Cardiac muscle cell (in vitro differentiated cells and primary cell): ENCODE measurements at places on chromosomes 16 and 17. TPM values are rescaled to one million over a fixed set of nuclear protein-coding genes. Genes with fewer than 3 reads are reported as not detected.

C16orf96 gene
- 1.9 and 3.6 TPM in 2 replicates for total RNA-seq

- no peaks in the 10 kb centered on the region for H3K4me1 ChIP-seq
- no peak overlapping the region for H3K4me3 ChIP-seq
- no peak for DNase-seq
- H3K36me3 ChIP-seq = peaks cover 14% of the 10 kb centered on the region
- no peaks in the 10 kb centered on the region for H3K27me3 ChIP-seq
Observed at GRCh38 chr16:57175896-57176295, 9.9 kb downstream of the PSME3IP1 start.

DNA sequence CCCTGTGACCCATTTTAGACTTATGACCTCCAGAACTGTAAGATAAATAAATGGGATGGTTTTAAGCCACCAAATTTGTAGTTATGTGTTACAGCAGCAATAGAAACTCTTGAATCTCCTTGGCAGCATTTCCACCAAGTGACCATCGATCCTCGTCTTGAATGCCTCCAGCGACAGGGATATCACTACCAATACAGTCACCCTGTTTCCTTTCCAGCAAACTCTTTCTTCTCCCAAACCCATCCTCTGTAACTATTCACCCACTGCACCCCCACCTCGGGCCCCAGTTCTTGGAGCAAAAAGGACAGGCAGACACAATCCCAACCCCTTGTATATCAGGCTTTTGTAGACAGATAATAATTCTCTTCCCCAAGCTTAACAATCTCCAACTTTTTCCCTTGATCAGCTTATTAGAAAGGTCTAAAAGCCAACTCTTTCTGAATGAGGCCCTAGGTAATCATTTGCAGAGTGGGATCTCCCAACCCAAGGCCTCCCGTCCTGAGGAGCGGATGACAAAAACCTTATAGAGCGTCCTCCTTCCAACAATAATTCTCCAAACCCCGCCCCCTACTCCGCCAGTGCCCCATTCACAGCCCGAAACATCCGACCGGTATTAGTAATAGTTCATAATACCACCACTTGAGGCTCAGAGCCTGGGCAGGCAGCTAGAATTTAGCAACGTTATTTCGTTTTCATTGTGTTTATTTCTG lies 14.7 kb upstream of the PLLP start:
- H3K4me1 ChIP-seq = no peaks in the 10 kb centered on the region
- H3K36me3 ChIP-seq = no peaks in the 10 kb centered on the region
- H3K27me3 ChIP-seq = no peaks in the 10 kb centered on the region
- DNase-seq = no peak
- H3K27ac ChIP-seq = peak overlapping the region; percentile 78

DNA sequence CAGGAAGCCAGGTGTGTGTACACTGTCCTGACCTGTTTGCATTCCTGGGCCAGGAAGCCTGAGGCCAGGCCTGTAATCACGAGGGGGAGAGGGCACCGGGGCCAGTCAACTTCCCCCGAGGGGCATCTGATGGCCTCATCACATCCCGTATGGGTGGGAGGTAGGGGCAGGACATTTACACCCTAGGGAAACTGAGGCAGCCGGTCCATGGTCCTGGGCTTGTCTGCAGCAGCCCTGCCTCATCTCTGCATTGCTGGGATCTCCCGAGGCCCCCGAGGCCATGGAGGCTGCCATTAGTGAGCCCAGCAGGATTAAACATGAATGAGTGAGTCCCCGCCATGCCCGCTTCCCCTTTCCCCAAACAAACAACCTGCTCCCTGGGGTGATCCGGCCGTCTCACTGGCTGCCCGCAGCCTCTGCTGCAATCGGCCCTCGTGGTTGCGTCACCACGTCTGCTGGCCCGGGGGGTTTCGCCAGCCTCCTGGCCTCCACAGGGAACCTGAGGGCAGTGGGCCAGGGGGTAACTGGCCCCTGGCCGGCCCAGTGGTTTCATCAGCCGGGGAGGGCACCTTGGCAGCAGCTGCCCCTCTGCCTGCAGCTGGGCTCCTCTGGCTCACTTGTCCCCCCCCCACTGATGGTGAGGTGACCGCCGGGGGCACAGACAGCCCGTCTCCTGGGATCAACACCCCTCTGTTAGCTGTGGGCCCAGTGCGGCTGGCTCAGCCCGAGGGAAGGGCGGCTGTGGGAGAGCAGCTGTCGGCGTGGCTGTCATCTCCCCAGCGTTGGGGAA lies 88.3 kb upstream of the GSE1 start:
- no peaks in the 10 kb centered on the region for H3K27me3 ChIP-seq
- H3K4me1 ChIP-seq = peaks cover 54% of the 10 kb centered on the region
- DNase-seq = no peak

DNA sequence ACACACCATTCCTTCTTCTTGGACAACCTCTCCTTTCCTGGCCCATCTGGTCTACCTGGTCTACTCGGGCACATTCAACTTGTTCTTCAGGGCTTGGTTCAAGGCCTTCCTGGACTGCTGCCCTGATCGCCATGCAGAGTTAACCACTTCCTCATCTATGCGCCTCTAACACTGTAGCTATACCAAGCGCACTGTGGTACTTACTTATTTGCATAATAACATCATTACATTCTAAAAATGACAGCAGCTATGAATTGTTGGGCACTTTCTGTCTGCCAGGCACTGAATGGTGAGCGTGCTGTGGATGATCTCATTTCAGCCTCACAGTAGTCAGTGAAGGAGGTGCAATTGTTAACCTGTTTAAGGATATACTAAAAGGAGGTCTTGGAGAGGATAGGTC lies 66.9 kb upstream of the SDK2 start:
- H3K27me3 ChIP-seq = peaks cover 11% of the 10 kb centered on the region
- DNase-seq = no peak
- H3K36me3 ChIP-seq = no peaks in the 10 kb centered on the region
- no peak overlapping the region for H3K27ac ChIP-seq
- H3K4me3 ChIP-seq = no peak overlapping the region

DNA sequence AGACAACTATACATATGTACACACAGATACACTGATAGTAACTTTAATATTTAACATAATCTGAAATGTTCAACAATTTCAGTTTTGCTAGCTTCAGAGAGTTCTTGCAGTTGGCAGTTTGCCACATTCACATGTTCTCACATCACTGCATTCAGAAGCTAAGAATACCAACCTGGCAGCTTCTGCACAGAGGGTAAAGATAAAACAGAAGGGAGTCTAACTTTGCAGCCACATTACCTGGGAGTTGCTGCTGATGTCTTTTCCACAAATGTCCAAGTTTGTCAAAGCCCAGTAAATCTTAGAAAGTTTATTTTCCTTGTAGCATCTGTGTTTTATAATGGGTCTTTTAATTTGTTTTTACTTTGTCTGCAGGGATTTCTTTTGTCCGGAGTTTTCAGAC lies 332.0 kb downstream of the BCAS3 start:
- no peak overlapping the region for H3K4me3 ChIP-seq
- no peaks in the 10 kb centered on the region for H3K27me3 ChIP-seq
- H3K27ac ChIP-seq = peak overlapping the region; percentile 67
- H3K4me1 ChIP-seq = peaks cover 43% of the 10 kb centered on the region

KRTAP1-4 gene
- total RNA-seq = not detected in 2 replicates

- H3K27me3 ChIP-seq = peaks cover 5% of the 10 kb centered on the region
- no peak overlapping the region for H3K27ac ChIP-seq
- H3K4me3 ChIP-seq = no peak overlapping the region
- DNase-seq = no peak
Observed at GRCh38 chr16:55437625-55438024, 41.4 kb upstream of the MMP2 start.

GRCh38 chr16:54594601-54595391 lies 308.2 kb upstream of the IRX3 start:
- no peak for DNase-seq
- peaks cover 7% of the 10 kb centered on the region for H3K4me1 ChIP-seq
- H3K36me3 ChIP-seq = no peaks in the 10 kb centered on the region

ALOX15 gene
- 0.71 and 1.1 TPM in 2 replicates for total RNA-seq

- H3K4me3 ChIP-seq = no peak overlapping the region
- no peak overlapping the region for H3K27ac ChIP-seq
- no peaks in the 10 kb centered on the region for H3K4me1 ChIP-seq
- no peaks in the 10 kb centered on the region for H3K27me3 ChIP-seq
Observed at GRCh38 chr17:35289222-35289621, 46.4 kb downstream of the SLFN5 start.

DNA sequence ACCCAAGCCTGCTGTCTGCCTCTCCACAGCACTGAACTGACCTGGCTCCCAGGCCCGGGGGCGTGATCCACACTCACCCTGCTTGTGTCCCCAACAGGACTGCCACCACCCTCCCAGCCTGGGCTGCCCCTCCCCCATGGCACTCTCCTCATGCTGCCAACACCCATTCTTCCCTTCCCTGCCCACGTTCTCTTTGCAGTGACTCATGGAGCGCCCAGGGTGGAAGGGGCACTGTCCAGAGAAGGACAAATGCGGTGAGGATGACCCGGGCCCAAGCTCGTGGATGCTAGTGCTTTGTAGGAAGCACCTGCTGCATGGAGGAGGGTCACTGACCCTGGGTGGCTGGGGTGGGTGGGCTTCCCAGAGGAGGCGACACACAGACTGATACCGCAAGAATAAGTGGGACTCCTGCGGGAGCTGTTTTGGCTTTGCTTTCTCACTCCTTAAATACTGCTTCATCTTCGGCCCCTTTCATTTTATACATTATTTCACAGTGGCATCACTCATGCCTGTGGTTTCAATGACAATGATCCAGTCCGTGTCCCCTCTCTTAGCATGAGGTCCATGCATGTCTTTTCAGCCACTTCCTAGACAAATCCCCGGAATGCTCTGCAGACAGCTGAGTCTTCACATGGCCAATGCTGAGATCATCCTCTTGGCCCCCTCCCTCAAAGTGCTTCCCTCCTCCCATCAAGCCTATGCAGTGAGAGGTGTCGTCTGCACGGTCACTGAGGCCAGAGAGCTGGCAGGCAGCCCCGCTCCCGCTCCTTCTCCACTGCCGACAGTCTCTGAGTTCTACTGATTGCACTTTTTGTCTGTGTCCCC lies 17.6 kb downstream of the CDK5R1 start:
- H3K4me1 ChIP-seq = peaks cover 5% of the 10 kb centered on the region
- no peaks in the 10 kb centered on the region for H3K36me3 ChIP-seq
- H3K27me3 ChIP-seq = no peaks in the 10 kb centered on the region
- no peak overlapping the region for H3K27ac ChIP-seq

GRCh38 chr16:16790597-16790996 lies 411.7 kb downstream of the NPIPA7 start:
- H3K36me3 ChIP-seq = no peaks in the 10 kb centered on the region
- H3K4me1 ChIP-seq = no peaks in the 10 kb centered on the region
- H3K27ac ChIP-seq = no peak overlapping the region
- no peak overlapping the region for H3K4me3 ChIP-seq
- H3K27me3 ChIP-seq = no peaks in the 10 kb centered on the region

DNA sequence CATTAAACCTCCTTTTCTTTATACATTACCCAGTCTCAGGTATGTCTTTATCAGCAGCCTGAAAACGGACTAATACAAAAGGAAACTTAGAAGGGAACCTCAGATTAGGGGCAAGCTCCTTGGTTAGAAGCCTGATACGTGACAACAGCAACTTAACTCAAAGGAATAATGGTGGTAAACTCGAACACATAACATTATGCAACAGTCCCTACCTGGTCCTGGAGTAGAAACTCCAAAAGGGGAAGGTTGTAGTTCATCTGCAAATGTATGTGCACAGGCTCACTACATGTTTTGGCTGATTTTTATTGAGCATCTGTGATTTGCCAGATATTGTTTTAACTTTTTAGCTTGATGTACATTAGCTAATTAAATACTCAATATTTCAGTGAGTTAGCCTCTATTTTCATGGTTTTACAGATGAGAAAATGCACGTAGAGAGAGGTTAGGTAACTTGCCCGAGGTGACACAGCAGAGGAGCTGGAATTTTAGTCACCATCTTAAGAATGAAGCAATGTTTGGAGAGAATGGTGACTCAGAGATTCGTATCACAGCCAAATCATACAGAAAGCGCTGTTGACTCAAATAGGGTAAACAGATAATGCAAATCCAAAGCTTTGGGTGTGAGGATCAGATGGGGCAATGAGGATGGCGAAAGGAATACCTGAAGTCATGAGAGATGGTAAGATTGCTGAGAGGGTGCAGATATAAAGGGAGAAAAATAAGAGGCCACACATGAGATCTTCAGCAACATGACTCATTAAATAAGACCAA lies 194.9 kb upstream of the RBFOX1 start:
- H3K27me3 ChIP-seq = no peaks in the 10 kb centered on the region
- no peak for DNase-seq
- H3K4me1 ChIP-seq = no peaks in the 10 kb centered on the region
- H3K36me3 ChIP-seq = no peaks in the 10 kb centered on the region

GRCh38 chr17:1267471-1267943 lies 2.7 kb upstream of the BHLHA9 start:
- no peak for DNase-seq
- H3K4me3 ChIP-seq = peak overlapping the region; percentile 98
- H3K27me3 ChIP-seq = no peaks in the 10 kb centered on the region

- H3K27ac ChIP-seq = no peak overlapping the region
- no peaks in the 10 kb centered on the region for H3K36me3 ChIP-seq
- no peak for DNase-seq
- H3K4me3 ChIP-seq = no peak overlapping the region
Observed at GRCh38 chr17:39600288-39600996, 7.3 kb downstream of the NEUROD2 start.

DNA sequence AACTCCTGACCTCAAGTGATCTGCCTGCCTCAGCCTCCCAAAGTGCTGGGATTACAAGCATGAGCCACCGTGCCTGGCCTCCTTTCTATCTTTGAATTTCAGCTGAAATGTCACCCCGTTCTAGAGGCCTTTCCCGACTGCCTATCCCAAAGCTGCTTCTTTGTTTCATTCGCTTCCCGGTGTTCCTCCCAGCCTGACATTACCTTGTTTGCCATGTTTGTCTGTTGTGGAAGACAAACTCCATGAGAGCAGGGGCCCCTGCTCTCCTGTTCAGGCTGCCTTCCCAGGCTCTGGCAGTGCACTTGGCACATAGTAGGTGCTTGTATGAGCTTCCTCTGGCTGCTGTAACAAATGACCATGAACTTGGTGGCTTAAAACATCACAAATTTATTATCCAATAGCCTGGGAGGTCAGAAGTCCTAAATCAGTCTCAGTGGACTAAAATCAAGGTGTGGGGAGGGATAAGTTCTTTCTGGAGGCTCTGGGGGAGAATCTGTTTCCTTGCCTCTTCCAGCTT lies 2.6 kb upstream of the CCL22 start:
- no peak for DNase-seq
- H3K27ac ChIP-seq = no peak overlapping the region
- no peaks in the 10 kb centered on the region for H3K36me3 ChIP-seq
- no peaks in the 10 kb centered on the region for H3K27me3 ChIP-seq

DNA sequence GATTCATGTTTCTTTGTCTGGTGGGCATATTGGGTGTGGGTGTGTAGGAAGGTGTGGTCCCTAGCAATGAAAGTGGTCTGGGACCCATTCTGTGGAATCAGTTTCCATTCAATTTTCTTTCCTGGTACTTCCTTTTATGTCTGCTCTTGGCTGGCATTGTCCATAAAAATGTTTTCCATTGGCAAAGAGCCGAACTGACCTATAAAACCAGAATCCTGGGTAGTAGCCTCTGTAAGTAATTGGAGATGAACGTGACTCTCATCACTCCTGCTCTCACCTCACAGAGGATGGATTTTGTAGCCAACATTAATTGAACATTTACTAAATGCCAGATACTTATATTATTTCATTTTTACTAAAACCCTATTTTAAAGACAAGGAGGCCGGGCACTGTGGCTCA lies 66.5 kb upstream of the IRX3 start:
- no peak overlapping the region for H3K4me3 ChIP-seq
- H3K27ac ChIP-seq = no peak overlapping the region
- no peaks in the 10 kb centered on the region for H3K4me1 ChIP-seq
- DNase-seq = no peak
- H3K36me3 ChIP-seq = no peaks in the 10 kb centered on the region
